ENCODE measurements at places on chromosomes 16 and 17.

GRCh38 chr17:29800457-29800856 lies 129.6 kb downstream of the SSH2 start:
- no peak for DNase-seq

GRCh38 chr17:64449545-64449944 lies 630 bp downstream of the MILR1 start:
- DNase-seq: no peak

- no peak for DNase-seq
Observed at GRCh38 chr17:796609-797008, 14.5 kb downstream of the MRM3 start.

DNA sequence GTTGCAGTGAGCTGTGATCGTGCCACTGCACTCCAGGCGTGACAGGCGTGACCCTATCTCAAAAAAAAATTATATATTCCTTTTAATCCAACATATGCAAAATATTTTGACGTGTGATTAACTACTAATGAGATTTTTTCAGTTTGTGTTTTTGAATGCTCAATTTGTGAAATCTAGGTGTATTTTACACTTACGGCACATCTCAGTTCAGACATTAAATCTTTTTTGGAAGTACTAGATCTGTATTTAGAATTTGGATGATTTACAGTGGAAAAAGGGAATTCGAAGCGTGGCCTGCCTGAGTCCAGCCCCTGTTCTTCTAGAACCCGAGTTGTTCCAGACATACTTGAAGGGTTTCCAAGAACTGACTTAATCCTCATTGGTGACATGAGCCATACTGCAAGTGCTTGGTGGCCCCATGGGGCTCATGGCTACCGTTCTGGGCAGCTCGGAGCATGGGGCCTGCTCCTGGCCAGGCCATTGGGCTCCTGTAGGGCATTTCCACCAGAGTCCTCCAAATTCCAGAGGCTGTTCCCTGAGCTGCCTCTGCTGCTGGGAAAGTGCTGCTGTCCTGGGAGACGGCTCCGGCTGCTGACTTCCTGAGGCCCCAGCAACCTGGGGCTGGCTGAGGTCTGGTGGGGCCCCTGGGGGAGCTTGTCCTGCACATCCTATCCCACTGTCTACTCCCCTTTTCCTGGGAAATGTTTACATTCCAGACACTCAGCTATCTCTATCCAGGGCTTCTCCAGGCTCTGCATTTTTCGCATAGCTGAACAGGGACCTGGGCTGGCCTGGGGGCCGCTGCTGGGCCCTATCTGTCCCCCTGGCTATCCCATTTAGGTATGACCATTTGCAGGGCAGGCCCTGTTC lies 27.2 kb downstream of the LLGL2 start:
- DNase-seq: no peak

GRCh38 chr17:75875940-75876189 lies 2.5 kb downstream of the TRIM47 start:
- DNase-seq: no peak

GRCh38 chr17:57965521-57966160 lies 10.4 kb upstream of the CUEDC1 start:
- no peak for DNase-seq

DNA sequence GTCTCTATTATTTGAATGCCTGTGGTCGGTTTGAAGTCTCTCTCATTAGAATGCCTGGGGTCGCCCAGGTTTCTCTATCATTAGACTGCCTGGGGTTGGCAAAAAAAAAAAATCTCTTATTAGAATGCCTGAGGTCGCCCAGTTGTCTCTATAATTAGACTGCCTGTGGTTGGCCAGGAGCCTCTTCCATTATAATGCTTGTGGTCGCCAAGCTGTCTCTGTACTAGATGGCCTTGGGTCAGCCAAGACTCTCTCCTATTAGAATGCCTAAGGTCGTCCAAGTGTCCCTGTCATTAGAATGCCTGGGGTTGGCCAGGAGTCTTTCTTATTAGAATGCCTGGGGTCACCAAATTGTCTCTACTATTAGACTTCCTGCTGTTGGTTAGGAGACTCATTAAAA lies 2228.4 kb downstream of the TP53TG3F start:
- DNase-seq: no peak

GRCh38 chr17:57783338-57783742 lies 38.2 kb upstream of the CCDC182 start:
- no peak for DNase-seq

DNA sequence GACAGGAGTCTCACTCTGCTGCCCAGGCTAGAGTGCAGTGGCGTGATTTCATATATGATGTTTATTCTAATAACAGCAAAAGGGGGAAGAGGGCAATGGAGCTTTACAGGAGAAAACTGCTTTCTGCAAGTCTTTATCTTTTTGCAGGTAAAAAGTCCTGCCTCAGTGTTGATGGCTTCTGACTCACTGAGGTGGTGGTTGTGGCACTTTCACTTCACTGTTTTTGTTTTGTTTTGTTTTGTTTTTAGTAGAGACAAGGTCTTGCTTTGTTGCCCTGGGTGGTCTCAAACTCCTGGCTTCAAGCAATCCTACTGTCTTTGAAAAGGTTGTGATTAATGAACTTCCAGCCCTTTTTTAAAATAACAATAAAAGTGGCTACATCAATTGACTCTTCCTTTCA lies 68.0 kb upstream of the TBC1D3K start:
- DNase-seq: no peak

GRCh38 chr17:20197272-20197926 lies 188.2 kb downstream of the SPECC1 start:
- no peak for DNase-seq

DNA sequence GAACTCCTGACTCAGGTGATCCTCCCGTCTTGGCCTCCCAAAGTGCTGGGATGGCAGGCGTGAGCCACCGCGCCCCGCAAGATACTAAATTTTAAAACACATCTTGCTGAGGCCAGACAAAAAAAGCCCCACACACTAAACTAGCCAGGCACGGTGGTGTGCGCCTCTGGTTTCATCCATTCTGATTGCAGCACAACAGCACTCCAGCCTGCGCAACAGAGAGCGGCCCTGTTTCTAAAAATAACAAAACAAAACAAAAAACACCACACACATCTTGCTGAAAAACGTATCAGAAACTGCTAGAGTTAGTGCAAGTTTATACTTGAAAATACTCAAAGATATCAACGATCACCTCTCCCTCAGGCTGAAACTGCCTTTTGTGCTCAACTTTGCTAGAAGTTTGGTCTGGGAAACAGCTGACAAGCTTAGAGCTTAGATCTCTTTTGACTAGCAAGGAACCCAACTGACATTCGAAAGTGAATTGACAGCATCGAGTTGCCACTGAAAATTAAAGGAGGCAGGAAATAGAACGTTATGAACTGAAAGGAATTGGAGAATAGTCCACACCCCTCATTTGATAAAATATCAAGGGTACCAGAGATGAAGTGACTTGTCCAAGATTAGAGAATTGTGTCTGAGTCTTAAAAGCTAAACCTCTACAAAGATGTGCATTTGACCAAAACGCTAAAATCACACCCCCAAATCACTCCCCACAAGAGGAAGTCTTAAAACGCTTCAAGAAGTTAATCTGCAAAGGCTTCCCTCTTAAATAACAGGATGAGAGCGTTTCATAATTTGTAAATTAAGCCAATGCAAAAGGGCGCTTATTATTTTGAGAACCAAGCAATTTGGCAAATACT lies 908 bp downstream of the COG4 start:
- peak; percentile 47 for DNase-seq

DNA sequence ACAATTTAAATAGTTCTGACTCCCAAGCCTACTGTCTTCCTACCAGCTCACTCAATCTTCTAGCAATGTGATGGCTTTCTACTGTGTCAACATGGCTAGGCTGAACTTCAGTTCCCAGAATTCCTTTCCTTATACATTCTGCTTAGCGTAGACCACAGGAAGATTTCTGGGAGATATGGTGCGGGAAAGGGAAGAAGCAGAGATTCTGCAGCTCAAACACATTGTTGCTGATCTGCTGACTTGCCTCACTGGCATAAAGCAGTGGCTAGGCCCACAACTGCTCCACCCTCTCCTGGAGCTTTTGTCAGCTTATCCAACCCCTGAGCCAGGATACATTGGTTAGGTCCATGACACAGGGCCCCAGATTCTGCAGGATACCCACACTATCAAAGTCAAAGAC lies 58.8 kb downstream of the GAS7 start:
- DNase-seq: no peak

DNA sequence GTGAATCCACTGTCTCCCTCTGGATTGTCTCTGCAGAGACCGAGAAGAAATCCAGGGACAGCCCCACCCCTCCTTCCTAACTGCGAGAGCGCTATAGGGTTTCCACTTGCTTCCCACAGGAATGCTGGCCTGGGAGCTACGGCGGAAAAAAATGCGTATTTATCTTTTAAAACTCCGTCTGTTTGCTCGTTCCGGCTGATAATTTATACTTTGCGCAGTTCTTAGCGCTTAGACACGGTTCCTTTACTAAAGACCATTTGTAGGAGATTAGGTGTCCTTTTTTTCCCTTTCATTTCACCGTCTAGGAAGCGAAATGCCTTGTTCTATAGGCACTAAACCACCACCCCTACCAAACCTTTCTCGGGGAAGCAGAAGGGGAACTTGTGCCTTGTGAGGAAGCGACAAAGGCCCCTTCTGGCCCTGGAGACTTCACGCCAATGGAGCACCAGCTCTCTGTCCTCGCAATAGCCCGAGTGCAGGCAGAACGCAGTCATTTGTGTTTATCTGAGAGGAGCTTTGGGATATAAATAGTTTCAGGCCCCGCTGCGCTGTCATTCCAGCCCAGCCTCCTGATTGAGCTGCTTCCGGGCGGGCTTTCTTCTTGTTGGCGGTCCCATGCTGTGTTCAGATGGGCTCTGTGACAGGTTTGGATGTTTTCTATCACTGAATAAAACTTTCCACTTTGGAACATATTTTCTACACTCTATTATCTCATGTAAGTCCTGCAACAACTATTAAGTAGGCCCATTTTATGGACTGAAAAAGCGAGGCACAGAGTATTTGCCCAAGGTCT lies 791 bp upstream of the SUPT4H1 start:
- DNase-seq: no peak

- DNase-seq: no peak
Observed at GRCh38 chr17:32319548-32319905, 22.4 kb downstream of the C17orf75 start.

- DNase-seq: no peak
Observed at GRCh38 chr17:57502811-57503241, 242.3 kb downstream of the CCDC182 start.

GRCh38 chr16:68257906-68258800 lies 6.2 kb upstream of the SLC7A6 start:
- DNase-seq: no peak

DNA sequence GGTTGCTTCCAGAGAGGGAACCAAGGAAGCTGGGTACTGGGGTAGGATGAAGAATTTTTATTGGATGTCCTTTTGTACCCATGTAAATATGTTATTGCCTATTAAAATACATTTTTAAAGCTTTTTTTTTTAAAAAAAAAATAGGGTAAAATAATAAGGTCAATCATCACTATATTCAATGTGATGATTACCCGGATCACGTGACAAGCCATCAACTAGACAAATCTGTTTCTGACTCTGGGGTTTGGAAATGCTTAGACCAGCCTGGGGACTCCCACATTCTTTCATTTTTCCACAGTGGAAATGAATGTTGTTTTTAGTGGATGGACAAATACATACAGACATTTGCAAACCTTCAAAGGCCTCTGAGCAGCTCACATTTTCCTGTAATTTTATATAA lies 79.9 kb upstream of the KIFC3 start:
- no peak for DNase-seq

GRCh38 chr17:17811381-17812210 lies 25.2 kb downstream of the SREBF1 start:
- DNase-seq: no peak

- no peak for DNase-seq
Observed at GRCh38 chr16:6557353-6558023, 775.2 kb upstream of the RBFOX1 start.

GRCh38 chr16:58286280-58286679 lies 8.5 kb downstream of the PRSS54 start:
- no peak for DNase-seq

DNA sequence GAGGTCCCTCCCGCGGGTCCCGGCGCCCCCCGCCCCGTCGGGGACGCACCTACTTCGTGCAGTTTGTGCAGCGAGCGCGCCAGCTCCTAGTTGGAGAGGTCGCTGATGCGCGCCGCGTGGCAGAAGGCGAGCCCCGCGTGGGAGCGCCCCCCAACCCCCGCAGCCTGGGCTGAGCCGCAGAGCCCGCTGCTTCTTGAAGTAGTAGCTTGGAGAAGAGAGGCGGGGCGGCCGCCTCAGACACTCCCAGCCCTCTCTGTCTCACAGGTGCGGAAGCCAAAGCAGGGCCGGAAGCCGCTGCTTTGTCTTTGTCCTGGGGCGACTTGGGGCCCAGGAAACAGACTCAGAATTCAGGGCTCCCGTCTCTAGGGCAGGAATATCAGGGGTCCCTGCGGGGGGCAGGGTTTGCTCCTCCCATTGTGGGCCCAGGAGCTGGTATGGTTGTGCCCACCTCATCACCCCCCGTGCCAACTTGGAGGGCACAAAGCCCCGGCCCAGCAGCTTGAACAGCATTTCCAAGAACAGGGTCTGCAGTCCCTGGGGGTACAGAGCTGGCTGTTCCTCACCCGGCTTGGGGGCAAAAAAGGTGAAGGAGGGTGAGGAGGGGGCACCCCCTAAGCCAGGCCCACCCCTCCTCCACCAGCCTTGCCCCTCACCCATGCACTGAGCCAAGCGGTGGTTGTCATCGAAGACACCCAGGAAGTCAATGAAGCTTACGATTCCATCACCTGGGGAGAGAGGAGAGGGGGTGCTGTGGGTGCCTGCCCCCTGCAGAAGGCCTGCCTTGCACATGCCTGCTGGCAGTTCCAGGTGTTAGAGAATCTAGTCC lies 13.5 kb downstream of the SPATA32 start:
- DNase-seq: no peak

GRCh38 chr16:8967132-8967821 lies 3.6 kb upstream of the USP7 start:
- no peak for DNase-seq

GRCh38 chr17:73058022-73058421 lies 34.5 kb downstream of the SLC39A11 start:
- DNase-seq: no peak

GRCh38 chr17:10116753-10117420 lies 81.5 kb downstream of the GAS7 start:
- no peak for DNase-seq

DNA sequence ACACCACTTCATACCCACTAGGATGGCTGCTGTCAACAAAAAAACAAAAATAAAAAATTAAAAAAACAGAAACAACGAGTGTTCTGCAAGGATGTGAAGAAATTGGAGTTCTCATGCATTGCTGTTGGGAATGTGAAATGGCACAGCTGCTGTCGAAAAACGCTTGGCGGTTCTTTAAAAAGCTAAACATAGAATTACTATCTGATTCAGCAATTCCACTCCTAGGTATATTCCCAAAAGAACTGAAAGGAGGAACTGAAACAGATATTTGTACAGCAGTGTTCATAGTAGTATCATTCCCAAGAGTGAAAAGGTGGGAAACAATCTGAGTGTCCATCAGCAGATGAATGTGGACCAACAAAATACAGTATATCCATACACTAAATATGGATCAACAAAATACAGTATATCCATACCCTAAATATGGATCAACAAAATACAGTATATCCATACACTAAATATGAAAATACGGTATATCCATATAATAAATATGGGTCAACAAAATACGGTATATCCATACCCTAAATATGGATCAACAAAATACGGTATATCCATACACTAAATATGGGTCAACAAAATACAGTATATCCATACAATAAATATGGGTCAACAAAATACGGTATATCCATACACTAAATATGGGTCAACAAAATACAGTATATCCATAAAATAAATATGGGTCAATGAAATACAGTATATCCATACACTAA lies 8.7 kb downstream of the METTL16 start:
- no peak for DNase-seq

GRCh38 chr17:9298776-9299295 lies 276.8 kb downstream of the STX8 start:
- DNase-seq: no peak
